ENCODE measurements at places on chromosomes 6 and 20.
A peak's percentile ranks its signal among the peaks of the same experiment; 100 is the strongest.

DNA sequence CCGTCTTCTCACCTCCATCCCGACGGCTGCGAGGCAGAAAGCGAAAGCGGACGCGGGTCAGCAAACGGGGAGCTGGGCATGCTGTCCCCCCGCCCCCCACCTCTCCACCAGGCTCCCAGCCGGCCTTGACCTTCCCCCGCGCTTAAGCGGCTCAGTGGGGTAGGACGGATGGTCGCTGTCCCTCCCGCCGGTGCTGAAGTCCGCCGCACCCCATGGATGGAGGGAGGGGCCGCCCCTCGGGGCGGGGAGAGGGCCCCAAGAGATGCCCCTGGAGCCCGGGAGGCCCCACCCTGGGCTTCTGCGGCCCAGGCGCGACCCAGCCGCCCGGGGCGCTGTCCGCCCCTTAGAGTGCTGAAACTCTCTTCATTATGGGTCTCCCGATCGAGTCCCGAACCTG, at the start of gene KCNB1:
KCNB1 (minus strand) TSS at position 48 of the 397 bp plus-strand sequence. CDS start 188 bp downstream, outside the sequence.
- peaks cover 37% of the 10 kb centered on the region for H3K27me3 ChIP-seq
- peak; percentile 8 for DNase-seq
- H3K4me3 ChIP-seq = no peak within 1 kb of the TSS
- H3K27ac ChIP-seq = no peak within 1 kb of the TSS
- no peaks in the 10 kb centered on the region for H3K36me3 ChIP-seq
- 0 out of 2 replicates have a peak, but pooled peaks cover 5% of the 10 kb centered on the region for H3K4me1 ChIP-seq

DNA sequence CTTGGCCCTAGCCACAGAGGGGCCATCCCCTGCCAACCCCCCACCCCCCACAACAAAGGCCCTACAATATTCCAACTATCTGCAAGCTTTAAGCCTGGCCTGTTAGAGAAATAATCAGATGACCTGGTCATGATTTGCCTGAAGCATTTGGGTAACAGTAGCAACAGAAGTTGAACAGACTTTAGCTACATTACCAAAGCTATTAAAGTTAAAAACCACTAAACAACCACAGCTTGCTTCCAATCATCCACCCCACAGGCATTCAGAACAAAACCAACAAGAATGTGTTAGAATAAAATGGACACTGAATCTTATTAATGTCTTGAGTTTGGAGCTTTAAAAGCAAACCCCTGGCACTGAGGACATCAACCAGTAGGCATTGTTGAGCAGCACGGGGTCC, 250.9 kb downstream of the LRFN2 start:
- peaks cover 5% of the 10 kb centered on the region for H3K36me3 ChIP-seq
- H3K4me3 ChIP-seq = no peak overlapping the region
- no peaks in the 10 kb centered on the region for H3K27me3 ChIP-seq
- DNase-seq = no peak
- H3K4me1 ChIP-seq = no peaks in the 10 kb centered on the region
- H3K27ac ChIP-seq = no peak overlapping the region

- peaks cover 28% of the 10 kb centered on the region for H3K27me3 ChIP-seq
- H3K36me3 ChIP-seq = no peaks in the 10 kb centered on the region
- peak overlapping the region; percentile 65 for H3K4me3 ChIP-seq
- no peak overlapping the region for H3K27ac ChIP-seq
- no peak for DNase-seq
Measured at GRCh38 chr20:23050076-23050838, 785 bp upstream of the THBD start.

DNA sequence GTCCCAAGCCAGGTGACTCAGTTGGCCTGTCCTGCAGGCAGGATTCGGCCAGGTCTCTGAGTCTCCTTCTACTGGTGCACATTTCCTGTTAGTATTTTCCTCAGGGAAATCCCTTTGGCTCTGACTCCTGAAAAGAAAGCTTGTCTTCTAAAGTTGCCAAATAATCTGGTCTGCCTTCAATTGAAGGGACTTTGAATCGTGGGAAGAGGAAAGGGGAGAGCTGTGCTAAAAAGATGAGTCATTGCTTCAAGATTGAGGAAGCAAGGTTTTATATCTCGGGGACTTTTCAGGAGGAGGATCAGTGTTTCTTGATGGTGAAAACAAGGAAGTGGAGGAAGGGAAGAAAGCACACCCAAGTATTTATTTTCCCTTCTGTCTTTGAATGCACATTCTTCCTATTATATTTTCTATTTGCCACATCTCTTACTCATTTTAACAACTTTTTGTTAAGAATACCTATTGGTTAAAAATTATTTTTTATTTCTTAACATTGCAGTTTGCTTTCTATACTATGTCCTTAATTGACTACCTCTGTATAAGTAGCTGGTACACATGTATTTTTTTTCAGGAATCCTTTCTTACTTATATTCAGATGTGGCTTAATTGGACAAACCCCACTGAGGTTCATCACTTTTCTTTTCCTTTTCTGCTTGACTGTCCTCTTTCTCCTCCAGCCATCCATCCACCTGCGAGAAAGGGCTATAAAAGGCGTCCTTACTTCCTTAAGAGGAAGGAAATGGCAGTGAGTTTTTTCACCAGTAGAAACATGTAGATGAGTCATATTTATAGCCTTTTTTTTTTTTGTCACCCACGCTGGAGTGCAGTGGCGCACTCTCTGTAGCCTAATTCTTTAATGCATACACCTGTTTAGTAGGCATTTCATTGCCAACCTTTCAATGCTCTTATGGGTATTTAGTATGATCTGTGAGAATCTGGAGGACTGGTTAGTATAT, 15.0 kb upstream of the IFNGR1 start:
- peak overlapping the region; percentile 90 for H3K27ac ChIP-seq
- H3K4me3 ChIP-seq = peak overlapping the region; percentile 80
- peaks cover 55% of the 10 kb centered on the region for H3K4me1 ChIP-seq
- H3K36me3 ChIP-seq = 0 out of 2 replicates have a peak, but pooled peaks cover 4% of the 10 kb centered on the region
- H3K27me3 ChIP-seq = peaks cover 3% of the 10 kb centered on the region

GRCh38 chr20:23753589-23753988, 2.9 kb upstream of the CST1 start:
- no peak overlapping the region for H3K4me3 ChIP-seq
- peaks cover 5% of the 10 kb centered on the region for H3K27me3 ChIP-seq
- H3K27ac ChIP-seq = no peak overlapping the region

GRCh38 chr20:25676164-25676809, 20.4 kb downstream of the ZNF337 start:
- H3K36me3 ChIP-seq = peaks cover 71% of the 10 kb centered on the region
- H3K4me1 ChIP-seq = peaks cover 19% of the 10 kb centered on the region
- H3K27me3 ChIP-seq = no peaks in the 10 kb centered on the region
- H3K27ac ChIP-seq = peak overlapping the region; percentile 50
- DNase-seq = peak; percentile 84

GRCh38 chr6:28353981-28354676, 4.4 kb downstream of the ZKSCAN3 start:
- peaks cover 5% of the 10 kb centered on the region for H3K36me3 ChIP-seq
- no peak overlapping the region for H3K4me3 ChIP-seq
- peak overlapping the region; percentile 14 for H3K27ac ChIP-seq
- H3K27me3 ChIP-seq = no peaks in the 10 kb centered on the region
- DNase-seq = no peak

DNA sequence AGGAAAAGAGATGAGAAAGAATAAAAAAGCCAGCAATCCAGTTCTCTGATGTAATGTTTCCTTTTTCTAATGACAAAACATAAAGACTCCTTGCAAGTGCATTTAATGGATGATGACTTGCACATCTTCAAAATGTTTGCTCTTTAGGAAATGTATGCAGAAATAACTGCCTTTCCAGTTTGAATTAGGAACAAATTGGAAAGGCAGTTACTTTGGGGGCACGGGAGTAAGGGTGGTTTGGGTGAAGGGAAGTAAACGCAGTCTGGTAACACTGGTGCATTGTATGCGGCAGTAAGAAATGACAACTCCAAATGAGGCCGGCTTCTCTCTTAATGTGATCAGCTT, 57.6 kb upstream of the REV3L start:
- H3K4me3 ChIP-seq = no peak overlapping the region
- peaks cover 2% of the 10 kb centered on the region for H3K27me3 ChIP-seq
- no peak for DNase-seq
- peaks cover 6% of the 10 kb centered on the region for H3K36me3 ChIP-seq

- no peak overlapping the region for H3K4me3 ChIP-seq
- H3K36me3 ChIP-seq = no peaks in the 10 kb centered on the region
- peaks cover 15% of the 10 kb centered on the region for H3K27me3 ChIP-seq
- H3K27ac ChIP-seq = no peak overlapping the region
- no peak for DNase-seq
- no peaks in the 10 kb centered on the region for H3K4me1 ChIP-seq
Measured at GRCh38 chr20:40891351-40891750, 137.3 kb upstream of the TOP1 start.

DNA sequence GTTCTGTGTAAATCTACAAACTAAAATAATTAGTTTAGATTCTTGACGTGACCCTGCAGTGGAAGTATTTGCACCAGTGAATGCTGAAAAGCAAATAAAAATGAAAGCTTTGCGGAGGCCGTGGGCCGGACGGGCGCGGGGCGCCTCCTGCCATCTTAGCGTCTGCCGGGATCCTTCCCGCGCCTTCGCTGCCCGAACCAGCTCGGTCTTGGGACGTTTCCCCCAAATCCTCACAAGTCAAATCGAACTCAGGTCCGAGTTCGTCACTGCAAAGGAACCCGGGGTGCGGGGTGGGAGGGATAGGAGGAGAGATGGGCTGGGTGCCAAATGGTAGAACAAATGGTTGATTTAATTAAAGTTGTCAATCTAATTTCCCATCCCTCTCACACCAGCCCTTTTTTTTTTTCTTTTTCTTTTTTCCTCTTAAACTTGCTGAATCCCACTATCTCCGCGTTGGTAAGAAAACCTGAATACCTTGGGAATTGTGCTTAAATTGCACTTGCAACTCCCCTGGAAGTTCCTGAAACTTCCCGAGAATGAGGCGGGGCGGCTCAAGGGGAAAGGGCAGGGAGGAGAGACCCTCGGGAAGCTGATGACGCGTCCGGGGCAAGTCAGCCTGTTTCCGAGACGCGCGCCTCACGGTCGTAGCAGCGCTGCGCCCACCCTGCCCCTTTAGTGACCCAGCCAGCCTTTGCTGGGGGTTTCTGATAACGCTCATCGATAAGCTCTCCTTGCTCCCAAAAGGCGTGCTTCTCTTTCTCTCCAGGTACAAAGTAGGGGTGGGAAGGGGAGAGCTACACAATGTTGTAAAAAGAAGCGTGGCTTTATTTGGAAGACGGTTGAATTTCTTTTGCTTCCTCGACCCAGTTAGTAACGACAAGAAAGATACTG, 1.8 kb downstream of the GJA1 start:
- H3K4me3 ChIP-seq = peak overlapping the region; percentile 96
- H3K4me1 ChIP-seq = peaks cover 62% of the 10 kb centered on the region
- peaks cover 2% of the 10 kb centered on the region for H3K27me3 ChIP-seq
- peaks cover 10% of the 10 kb centered on the region for H3K36me3 ChIP-seq
- DNase-seq = peak; percentile 21

GRCh38 chr6:75800133-75800532, 51.1 kb downstream of the MYO6 start:
- no peak overlapping the region for H3K27ac ChIP-seq
- no peaks in the 10 kb centered on the region for H3K27me3 ChIP-seq
- DNase-seq = no peak
- no peaks in the 10 kb centered on the region for H3K36me3 ChIP-seq
- peaks cover 11% of the 10 kb centered on the region for H3K4me1 ChIP-seq

- H3K4me3 ChIP-seq = peak overlapping the region; percentile 48
- DNase-seq = peak; percentile 39
Measured at GRCh38 chr20:49557449-49557848, 10.5 kb downstream of the PTGIS start.

DNA sequence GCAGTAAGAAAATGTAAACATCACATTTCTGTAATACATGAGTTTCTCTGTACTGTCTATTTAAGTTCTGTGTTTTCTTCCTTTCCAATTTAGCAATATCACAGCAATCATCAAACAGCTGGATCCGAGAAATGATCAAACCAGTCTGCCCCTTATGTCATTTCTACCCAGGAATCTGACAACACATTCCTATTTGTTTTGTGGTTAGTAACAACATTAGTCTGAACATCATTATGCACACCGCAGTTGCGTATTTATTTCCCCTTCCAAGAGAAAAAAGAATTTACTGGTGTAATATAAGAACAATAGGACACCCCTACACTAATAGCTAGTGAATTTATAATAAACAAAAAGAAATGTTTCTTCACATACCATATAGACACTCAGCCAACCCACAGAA, 179.5 kb downstream of the BTBD9 start:
- H3K4me3 ChIP-seq = no peak overlapping the region
- peaks cover 5% of the 10 kb centered on the region for H3K36me3 ChIP-seq
- DNase-seq = no peak
- H3K4me1 ChIP-seq = peaks cover 23% of the 10 kb centered on the region
- H3K27ac ChIP-seq = no peak overlapping the region

GRCh38 chr20:32333181-32333987, 24.7 kb upstream of the ASXL1 start:
- H3K27ac ChIP-seq = no peak overlapping the region
- H3K36me3 ChIP-seq = peaks cover 9% of the 10 kb centered on the region
- H3K27me3 ChIP-seq = peaks cover 1% of the 10 kb centered on the region
- no peak for DNase-seq
- H3K4me1 ChIP-seq = peaks cover 26% of the 10 kb centered on the region
- no peak overlapping the region for H3K4me3 ChIP-seq

GRCh38 chr20:1820138-1821079, 74.8 kb upstream of the SIRPA start:
- no peaks in the 10 kb centered on the region for H3K27me3 ChIP-seq
- peaks cover 90% of the 10 kb centered on the region for H3K4me1 ChIP-seq
- no peaks in the 10 kb centered on the region for H3K36me3 ChIP-seq
- H3K27ac ChIP-seq = peak overlapping the region; percentile 65

DNA sequence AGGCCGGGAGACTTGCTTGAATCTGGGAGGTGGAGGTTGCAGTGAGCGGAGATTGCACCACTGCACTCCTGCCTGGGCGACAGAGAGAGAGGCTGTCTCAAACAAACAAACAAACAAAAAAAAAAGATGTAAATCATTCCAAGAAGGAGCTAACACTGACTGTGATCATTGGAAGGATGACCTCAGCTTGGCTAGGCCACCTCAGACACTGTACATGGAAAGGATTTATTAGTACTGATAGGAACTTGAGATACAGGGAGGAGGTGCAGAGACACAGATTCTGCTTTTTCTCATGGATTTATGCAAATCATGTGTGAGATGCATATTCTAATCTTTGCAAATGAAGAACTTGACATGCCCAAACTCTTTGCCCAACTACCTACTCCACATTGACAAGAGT, 293.6 kb downstream of the HIVEP2 start:
- peaks cover 35% of the 10 kb centered on the region for H3K27me3 ChIP-seq
- H3K4me1 ChIP-seq = no peaks in the 10 kb centered on the region
- DNase-seq = no peak
- H3K36me3 ChIP-seq = no peaks in the 10 kb centered on the region

GRCh38 chr6:42564506-42564825, 637 bp downstream of the UBR2 start:
- H3K27ac ChIP-seq = peak overlapping the region; percentile 94
- H3K27me3 ChIP-seq = no peaks in the 10 kb centered on the region
- H3K36me3 ChIP-seq = peaks cover 25% of the 10 kb centered on the region
